Naive B cell (primary cell): ENCODE measurements at places on chromosomes 11 and 22. TPM values are rescaled to one million over a fixed set of nuclear protein-coding genes. Genes with fewer than 3 reads are reported as not detected.

GRCh38 chr11:132888226-132888625, 644.1 kb downstream of the OPCML start:
- H3K27me3 ChIP-seq, result no peaks in the 10 kb centered on the region
- H3K36me3 ChIP-seq, result no peaks in the 10 kb centered on the region
- DNase-seq, result no peak
- H3K27ac ChIP-seq, result no peak overlapping the region
- no peak overlapping the region for H3K4me3 ChIP-seq

DNA sequence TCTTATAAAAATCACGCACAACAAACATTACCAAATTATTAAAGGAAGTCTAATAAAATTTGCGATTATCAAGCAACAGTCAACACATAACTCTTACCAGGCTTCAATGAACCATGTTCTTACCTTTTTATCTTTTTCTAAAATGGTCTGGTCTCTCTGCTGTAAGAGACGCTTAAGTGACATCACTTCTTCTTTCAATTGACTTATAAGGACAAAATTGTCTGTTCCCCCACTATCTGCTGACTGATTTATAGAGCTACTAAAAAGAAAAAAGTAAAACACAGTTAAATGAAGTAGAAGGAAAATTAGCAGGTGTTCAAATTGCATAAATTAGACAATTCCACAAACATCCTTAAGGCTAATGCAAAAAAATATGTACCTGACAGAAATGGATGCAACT, 10.9 kb downstream of the FAM76B start:
- H3K27me3 ChIP-seq, result no peaks in the 10 kb centered on the region
- peaks cover 24% of the 10 kb centered on the region for H3K4me1 ChIP-seq
- peaks cover 14% of the 10 kb centered on the region for H3K36me3 ChIP-seq
- no peak overlapping the region for H3K27ac ChIP-seq
- DNase-seq, result no peak
- no peak overlapping the region for H3K4me3 ChIP-seq

- peaks cover 15% of the 10 kb centered on the region for H3K4me1 ChIP-seq
- H3K27me3 ChIP-seq, result peaks cover 21% of the 10 kb centered on the region
- no peak overlapping the region for H3K27ac ChIP-seq
- no peak for DNase-seq
These were observed 3.0 kb downstream of the CDKN1C start for GRCh38 chr11:2882396-2883110.

DNA sequence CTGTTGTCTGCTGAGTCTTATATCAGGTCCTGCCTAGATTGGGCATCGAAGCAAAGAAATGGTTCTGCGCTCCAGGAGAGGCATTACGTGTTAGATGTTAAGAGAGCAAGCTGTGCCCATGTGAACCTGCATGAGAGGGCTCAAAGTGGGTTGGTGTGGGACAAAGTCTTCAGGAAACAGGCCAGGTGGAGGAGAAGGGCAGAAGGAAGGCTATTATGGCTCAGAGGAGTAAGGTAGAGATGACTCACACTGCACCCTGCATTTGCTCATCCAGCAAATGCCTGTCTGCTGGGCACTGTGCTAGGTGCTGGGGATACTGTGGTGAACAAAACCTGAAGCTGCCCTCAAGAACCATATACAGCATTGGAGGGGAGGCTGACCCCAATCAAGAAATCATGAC, 5.8 kb downstream of the USP35 start:
- no peak overlapping the region for H3K27ac ChIP-seq
- H3K27me3 ChIP-seq, result peaks cover 6% of the 10 kb centered on the region
- peaks cover 19% of the 10 kb centered on the region for H3K4me1 ChIP-seq
- DNase-seq, result no peak
- H3K36me3 ChIP-seq, result no peaks in the 10 kb centered on the region

- H3K27ac ChIP-seq, result peak overlapping the region; percentile 90
- H3K27me3 ChIP-seq, result no peaks in the 10 kb centered on the region
- H3K36me3 ChIP-seq, result no peaks in the 10 kb centered on the region
- H3K4me1 ChIP-seq, result peaks cover 6% of the 10 kb centered on the region
These were observed 122.6 kb downstream of the ABTB2 start for GRCh38 chr11:34235189-34235588.

CCDC73 gene
- not detected for polyA plus RNA-seq

CASP12 gene
- not detected for polyA plus RNA-seq

RELT gene
- 35.1 TPM for polyA plus RNA-seq

CARD18 gene
- polyA plus RNA-seq, result not detected

KRTAP5-10 gene
- not detected for polyA plus RNA-seq
